ENCODE measurements at places on chromosomes 2 and 18.

GRCh38 chr18:10130606-10131005, 216.8 kb downstream of the VAPA start:
- no peak for DNase-seq

GRCh38 chr2:67041051-67041450, 356.1 kb upstream of the ETAA1 start:
- no peak for DNase-seq

- no peak for DNase-seq
Measured at GRCh38 chr2:30135541-30135940, 11.3 kb upstream of the YPEL5 start.

- DNase-seq: no peak
Measured at GRCh38 chr18:38459131-38459994, 893.8 kb upstream of the CELF4 start.

- peak; percentile 12 for DNase-seq
Measured at GRCh38 chr2:172836347-172836821, 100.7 kb downstream of the RAPGEF4 start.

GRCh38 chr2:234459401-234460009, 37.4 kb downstream of the ARL4C start:
- no peak for DNase-seq

- DNase-seq: no peak
Measured at GRCh38 chr2:10787176-10787968, 25.2 kb downstream of the PDIA6 start.

DNA sequence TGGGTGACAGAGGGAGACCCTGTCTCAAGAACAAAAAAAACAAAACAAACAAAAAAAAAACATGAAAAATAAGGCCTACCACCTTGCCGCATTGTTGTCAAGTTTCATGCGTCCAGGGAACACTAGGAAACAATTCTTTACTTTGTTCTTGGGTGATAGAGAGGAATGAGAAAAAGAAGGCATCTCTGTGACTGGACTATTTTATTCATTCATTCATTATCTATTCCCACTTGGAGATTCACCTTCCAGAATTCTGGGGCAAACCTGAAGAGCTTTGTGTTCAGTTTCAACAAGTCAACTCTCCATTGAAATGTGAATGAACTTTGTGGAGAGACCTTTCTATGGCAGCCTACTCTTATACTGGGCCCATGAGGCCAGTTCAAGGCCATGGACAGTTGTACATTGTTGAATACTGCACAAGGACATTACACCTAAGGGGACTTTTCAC, 88.5 kb upstream of the NDUFV2 start:
- DNase-seq: no peak

- no peak for DNase-seq
Measured at GRCh38 chr2:236628256-236628901, 58.8 kb downstream of the ACKR3 start.

- no peak for DNase-seq
Measured at GRCh38 chr18:33665641-33666040, 87.6 kb downstream of the ASXL3 start.

DNA sequence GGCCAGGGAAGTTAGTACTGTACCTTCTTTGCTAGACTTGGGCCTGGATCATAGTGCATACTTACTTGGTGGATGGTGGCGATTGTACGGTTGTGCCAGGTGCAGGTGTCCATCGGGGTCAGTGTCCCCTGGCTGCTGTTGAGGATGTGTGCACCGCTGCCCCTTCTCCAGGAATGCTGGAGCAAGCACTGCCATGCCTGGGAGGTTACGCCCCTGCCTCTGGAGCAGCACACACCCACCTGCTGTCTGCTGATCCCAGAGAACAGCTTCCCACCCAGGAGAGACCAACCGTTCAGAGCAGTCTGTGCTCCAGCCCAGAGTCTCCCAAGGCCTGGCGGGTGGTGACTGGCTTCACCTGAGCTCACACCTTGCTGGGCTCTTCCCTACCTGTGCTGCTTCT, 286.8 kb upstream of the HS6ST1 start:
- DNase-seq: no peak

- DNase-seq: peak; percentile 52
Measured at GRCh38 chr2:68284896-68285295, 32.6 kb upstream of the PPP3R1 start.

GRCh38 chr2:9358846-9359245, 64.5 kb downstream of the ITGB1BP1 start:
- DNase-seq: no peak

DNA sequence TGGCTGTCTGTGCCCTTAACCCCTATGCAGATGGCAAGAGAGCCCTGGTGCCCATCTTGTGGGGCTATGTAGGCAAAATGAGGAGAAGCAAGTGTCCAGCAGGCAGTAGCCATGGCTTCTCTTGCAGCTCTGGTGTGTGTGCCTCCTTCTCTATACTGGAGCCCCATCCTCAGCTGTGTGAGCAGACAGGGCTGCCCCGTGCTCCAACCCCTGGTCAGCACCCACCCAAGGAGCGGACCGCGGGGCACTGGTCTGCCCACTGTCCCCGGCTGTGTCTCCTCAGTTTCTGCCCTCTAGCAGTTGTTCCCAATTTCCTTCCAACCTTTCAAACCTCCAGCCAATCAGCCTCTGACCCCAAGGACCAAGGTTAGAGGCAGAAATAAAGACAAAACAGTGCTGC, 134.9 kb upstream of the GLI2 start:
- no peak for DNase-seq

DNA sequence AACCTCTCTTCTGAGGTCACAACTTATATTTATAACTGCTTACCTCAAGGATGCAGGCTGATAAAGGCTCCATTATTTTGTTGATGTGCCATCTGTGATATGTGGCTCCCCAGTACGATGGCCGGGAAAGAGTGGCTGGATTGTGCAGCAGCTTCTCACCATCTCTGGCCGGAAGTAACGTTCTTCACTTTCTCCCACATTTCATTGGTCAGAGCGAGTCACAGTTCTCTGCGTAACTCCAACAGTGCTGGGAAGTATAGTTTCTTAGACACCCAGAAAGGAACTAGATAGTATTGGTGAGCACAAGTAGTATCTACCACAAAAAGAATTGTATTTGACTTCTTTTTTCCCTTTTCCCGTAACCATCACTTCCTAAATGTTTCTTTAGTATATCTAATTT, 28.7 kb downstream of the ZSWIM2 start:
- DNase-seq: no peak

- DNase-seq: no peak
Measured at GRCh38 chr18:68507781-68508180, 207.1 kb downstream of the TMX3 start.

All from COR-L47 (cell line).